ENCODE measurements at places on chromosomes 3 and 15. TPM values are rescaled to one million over a fixed set of nuclear protein-coding genes. Genes with fewer than 3 reads are reported as not detected.

GRCh38 chr3:167882057-167882667 lies 146.6 kb downstream of the SERPINI1 start:
- DNase-seq: no peak

- no peak for DNase-seq
These were observed 80.7 kb downstream of the COL6A5 start for GRCh38 chr3:130426206-130426605.

DNA sequence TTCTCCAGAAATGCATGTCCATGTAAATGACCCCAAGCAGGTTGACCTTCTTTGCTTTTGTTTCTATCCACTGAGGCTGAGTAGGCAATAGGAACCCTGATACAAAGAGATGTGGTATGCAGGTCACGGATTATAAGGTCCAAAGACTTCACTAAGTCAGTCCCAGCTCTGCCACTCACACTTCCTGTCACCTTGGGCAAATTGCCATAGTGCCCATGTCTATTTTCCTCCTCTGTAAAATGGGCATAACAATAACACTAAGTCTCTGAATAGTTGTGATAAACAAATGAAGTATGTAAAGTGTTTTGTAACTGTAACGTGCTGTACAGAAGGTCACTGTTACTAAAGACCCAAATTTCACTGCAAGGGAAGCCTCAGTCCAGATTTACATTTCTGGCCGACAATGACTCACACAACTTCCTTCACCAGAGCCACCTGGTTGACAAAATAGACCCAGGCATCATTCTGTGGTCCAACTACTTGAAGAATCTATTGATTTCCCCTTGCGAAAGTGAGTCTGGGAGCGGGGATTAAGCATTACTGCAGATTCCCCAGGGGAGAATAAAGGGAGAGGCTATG lies 175.4 kb upstream of the LPP start:
- DNase-seq: no peak

DNA sequence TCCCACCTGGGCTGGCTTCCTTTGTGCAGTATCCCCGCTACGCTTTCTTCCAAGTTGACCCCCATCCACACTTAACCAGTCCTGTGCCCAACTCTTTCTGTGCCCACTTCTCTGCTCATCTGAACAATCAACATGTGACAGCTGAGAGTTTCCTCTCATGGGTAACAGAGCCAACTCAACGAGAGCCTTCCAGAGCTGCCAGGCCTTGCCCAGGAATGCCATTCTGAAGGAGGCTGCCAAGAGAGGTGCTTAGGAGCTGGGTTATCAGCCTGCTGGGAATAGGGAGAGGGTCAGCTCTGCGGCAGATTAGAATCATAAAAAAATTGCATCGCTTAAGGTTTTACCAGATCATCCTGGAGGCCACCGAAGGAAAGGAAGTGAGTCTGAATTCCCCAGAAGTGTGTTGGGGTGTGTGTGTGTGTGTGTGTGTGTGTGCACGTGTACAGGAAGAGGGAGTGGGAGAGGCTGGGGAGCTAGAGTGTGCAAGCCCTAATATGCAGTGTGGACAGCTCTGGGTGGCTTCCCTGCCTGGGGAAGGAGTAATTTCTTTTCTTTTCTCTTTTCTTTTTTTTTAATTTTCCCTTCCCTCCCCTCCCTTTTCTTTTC lies 66.7 kb downstream of the ITGA11 start:
- no peak for DNase-seq

DNA sequence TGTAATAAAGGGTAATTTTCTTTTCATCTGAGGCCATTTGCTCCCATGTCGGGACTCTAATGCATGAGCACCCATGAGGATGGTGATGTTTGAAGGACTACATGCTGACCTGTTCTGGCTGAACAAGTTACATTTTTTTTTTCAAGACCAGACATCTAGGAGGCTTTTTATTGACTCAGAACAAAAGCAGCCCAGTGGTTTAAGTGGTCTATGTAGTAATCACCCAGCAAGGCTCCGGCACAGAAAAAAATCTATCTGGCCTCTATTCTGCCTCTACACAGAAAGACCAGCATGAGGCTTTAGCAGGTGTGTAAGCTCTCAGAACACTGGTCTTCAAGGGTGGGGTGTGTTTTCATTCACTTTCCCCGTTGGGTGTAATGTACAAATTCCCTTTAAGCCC lies 95.1 kb upstream of the ZBED2 start:
- no peak for DNase-seq

DNA sequence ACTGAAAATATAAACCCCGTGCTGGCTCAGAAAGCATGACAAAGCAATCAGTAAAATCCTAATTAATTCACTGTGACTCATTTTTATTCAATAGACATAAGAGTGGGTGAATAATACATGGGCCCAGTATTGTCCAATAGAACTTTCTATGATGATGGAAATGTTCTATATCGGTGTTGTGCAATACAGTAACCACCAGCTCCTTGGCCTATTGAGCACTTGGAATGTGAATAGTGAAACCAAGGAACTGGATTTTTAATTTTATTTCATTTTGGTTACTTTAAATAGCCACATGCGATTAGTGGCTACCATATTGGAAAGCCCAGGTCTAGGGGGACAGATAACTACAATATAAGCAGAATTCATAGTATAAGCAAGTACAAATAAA lies 69.8 kb upstream of the PPP2R3A start:
- DNase-seq: no peak

DNA sequence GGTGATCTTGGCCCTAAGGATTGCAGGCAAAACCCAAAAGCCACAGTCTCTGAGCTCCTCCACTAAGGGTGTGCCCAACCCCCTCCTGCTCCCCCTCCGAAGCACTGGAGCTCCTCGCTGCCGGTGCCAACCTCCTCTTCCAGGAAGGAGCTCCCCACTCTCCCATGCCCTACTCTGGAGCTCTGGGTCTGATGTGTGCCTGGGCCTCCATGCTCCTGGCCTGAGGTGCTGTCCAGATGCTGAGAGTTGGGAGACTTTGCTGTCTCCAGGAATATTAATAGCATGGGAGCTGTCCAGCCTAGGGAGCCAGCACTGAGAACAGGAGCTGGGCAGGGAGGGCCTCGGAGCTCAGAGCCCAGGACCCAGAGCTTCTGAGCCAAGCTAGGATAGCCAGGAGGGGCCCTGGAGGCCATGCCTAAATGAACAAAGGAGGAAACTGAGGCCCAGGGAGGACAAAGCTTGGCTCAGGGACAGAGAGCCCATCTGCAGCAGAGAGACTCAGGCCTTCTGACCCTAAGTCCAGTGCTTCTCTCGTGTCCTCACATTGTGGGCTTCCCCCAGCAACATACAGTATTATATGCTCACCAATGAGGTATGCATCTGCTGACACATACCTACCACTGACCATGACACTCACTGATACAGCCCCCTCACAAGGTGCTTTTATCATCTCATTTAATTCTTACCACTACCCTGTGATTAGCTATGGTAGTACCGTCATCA lies 36.9 kb upstream of the HERC1 start:
- DNase-seq: no peak

DNA sequence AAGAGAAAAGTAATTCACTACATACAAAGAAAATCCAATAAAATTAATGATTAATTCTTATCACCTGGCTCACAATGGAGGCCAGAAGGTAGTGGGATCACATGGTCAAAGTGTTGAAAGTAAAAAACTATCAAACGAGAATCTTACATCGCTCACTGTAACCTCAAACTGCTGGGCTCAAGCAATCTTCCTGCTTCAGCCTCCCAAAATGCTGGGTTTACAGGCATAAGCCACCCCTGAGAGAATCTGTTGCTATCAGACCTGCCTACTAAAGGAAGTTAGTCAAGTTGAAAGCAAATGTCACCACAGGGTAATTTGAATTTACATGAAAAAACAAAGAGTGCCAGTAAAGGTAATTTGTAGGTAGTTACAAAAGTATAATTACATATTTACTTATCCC lies 103.3 kb downstream of the PCCB start:
- DNase-seq: no peak

DNA sequence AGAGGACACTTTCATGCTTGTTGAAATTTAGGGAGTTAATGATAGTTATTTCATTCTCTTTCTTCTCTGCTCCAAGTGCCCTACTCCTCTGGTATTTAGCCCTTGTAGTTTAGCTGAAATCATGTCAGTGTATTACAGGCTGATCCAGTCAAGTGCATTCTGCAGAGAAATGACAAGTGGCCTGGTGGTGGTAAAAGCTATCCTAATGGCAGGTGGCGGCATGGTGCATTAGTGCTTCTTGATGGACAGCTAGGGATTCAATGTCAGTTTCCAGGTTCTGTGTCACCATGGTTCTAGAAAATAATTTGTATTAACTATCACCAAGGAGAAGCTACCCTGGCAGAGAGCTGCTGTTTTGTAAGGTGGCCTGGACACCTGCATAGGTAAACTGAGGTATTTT lies 90.0 kb upstream of the BNIP2 start:
- DNase-seq: no peak

DNA sequence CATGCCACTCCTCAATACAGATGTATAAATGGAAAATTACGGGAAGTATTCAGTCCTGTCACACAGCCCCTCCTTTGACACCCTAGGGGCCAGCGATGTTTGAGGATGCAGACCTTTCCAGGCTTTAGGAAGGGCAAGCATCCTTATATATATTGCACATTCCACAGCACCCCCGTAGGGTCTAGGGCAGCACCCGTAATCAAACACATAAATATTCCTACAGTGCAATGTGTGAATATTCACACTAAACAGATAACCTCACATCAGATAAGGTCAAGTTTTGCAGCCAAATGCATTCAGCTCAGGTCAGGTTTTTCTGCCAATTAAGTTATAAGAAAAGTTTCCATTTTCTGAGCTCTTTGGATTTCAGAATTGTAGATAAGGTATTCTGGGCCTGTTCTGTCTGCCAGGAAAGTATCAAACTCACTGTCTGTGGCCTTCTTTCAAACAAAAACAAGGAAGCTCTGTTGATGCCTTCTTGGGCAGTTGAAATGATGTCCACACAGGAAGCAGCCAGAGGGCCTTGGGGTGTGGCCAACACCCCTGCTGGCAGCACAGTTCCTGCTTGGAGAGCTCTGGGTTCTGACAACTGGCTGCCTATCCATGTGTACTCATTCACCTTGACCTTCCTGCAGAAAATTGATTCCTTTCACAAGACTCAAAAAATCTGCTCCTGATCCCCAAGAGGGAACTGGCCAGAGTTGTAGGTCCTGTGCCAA lies 427.0 kb downstream of the NTRK3 start:
- DNase-seq: no peak

Gene CLDN16
- polyA plus RNA-seq: not detected

Gene PRSS50
- polyA plus RNA-seq: not detected

Gene SPTBN5
- polyA plus RNA-seq: not detected
